ENCODE measurements at places on chromosomes 3 and 15.

DNA sequence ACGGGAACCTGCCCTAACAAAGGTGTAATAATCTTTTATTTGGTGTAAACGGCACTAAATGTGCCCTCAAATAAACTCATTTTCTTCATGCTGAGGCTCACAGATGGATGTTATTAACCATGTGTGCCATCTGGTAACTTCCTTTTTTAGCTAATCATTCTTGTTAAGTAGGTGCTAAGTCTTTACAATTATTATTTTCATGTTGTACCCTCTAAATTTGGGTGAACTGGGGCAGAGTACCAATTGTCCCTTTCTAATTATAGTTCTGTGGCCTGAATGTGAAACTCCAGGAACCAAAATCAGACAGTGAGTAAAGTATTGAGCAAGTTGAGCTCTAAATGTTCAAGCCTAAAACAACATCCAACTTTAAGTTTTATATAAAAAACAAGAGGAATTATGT is 220.7 kb upstream of the CADM2 start:
- DNase-seq, result no peak

DNA sequence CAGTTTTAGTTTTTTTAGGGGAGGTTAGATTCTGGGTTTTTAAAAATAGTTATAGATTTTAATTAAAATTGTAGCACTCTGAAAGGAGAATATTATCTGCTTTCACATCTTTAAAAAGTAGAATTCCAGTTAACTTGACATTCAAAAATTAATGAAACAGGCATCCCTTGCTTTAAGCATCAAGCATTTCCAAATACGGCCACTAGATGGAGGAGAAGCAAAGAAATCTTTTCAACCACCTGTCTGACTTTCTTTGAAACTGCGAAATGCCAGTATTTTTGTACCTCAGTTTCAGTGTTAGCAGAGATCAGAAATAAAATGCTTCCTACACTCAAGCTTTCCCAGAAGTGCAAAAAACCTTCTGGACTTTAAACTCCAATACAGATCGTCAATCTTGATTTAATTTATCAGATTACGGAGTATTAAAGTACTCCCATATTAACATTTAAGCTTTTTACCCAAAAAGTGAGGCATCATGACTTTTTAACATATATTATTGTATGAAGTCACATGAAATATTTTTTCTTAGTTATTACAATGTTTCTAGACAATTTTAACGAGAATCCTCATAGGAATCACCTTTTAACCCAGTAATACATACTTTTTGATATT is 153.3 kb downstream of the P3H2 start:
- DNase-seq, result no peak

- no peak for DNase-seq
Measured at GRCh38 chr3:23402728-23403492, 199.8 kb downstream of the UBE2E2 start.

DNA sequence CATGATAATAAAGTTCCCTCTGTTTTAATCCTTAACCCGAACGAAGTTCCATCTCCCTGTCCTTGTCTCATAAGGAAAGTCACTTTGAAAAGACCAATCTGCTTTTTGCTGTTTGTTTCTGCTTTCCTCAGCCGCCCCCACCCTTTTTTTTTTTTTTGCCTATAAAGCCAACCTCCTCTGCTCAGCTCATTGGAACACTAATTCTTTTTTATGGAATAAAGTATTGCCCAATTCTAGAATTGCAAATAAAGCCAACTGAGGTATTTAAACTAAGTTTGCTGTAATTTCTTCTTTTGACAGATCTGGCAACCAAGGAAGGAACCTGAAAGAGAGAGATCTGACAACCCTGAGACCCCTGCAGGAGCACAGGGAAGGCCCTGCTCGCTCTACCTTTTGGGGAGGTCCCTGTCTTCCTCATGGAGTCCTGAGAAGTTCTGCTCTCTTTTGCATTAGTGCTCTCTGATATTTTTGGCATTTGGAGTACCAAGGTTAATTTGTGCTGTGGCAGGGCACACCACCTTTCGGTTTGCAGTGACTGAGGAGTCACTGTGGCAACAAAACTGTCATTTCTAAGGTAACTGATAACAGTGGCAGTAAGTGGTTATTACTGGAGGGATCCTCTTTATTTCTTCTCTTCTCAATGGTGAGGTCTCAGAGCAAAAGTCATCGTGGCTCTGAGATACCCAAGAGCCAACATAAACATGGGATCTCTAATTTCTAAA is 35.2 kb upstream of the TRPM1 start:
- DNase-seq, result no peak

- no peak for DNase-seq
Measured at GRCh38 chr15:43316016-43316970, 14.1 kb downstream of the LCMT2 start.

- no peak for DNase-seq
Measured at GRCh38 chr15:41778521-41778920, 4.2 kb downstream of the MAPKBP1 start.

DNA sequence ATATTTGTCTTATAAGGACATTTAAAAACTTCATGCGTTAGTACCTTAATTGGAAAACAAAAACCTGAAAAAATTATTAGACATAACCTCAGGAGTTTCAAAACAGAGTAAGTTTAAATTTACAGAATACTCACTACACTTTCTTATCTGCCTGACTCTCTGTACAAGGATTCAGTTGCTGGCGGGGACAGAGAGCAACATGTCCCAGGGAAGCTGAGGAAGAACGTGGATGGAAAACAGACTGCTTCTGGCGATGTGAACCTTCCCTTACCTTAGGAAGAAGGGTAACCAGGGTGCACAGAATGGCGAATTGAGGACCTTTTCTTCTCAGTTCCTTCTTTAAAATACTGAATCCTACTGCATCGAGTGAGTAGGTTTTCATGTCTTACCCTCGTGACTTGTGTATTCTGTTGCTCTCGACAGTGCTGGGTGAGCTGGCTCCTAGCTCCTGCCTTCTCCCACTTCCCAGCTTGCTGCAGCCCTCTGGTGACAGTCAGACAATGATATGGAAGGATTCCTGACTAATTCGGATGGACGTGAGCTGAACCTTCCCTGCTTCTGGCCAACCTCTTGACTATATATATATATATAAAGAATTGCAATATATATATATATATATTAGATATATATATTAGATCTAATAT is 178.2 kb downstream of the PDZRN3 start:
- DNase-seq, result no peak

GRCh38 chr3:146650691-146651442 is 45.7 kb upstream of the PLSCR5 start:
- DNase-seq, result no peak

DNA sequence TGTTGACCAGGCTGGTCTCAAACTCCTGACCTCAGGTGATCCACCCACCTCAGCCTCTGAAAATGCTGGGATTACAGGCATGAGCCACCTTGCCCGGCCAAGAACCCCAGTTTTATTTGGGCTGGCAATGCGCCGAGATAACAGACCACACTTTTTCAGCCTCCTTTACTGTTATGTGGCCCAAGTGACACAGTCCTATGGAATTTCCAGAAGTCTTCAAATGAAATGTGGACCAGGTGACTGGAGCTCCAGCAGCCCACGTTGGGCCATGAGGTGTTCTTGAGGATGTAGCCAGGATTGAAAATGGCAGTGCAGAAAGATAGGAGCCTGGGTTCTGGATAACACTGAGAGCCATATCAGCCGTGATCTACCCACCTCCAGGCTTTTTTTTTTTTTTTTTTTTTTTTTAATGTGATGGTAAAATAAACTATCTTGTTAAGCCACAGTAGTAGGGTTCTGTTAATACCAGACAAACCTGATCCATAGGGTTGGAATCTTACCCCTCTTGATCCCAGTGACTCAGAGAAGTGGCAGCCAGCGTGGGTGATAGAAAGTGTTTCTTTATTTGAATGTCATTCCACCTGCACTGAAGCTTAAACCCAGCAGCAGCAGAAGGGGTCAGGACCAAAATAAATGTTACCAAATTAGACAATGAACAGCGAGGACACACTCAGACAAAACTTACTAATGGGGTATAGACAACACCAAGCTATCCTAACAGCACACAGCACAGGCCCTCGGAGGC is 55.6 kb downstream of the LHFPL4 start:
- DNase-seq, result no peak

GRCh38 chr3:113531826-113532697 is at the start of gene SIDT1:
Gene SIDT1, plus strand, starts transcription at chr3:113532555. Its CDS starts 467 bp downstream, at chr3:113533022.
- DNase-seq, result peak; percentile 62

DNA sequence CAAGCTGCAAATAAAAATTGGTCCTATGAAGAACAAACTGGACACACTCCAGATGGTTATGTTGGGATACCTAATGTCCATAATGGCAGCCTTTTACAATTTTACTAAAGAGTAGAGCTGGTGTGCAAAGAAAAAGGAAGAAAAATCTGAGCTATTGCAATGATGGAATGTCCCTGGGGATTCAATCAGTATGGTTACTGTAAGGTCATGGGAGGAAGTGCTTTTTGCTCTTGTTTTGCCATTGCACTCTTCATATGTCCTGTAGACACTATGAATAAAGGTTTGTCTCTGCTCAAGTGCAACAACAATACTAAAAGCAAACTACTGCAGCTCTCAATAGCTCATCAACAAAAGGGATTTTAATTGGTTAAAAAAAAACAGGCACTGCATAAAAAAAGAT is 5.4 kb downstream of the PFN2 start:
- no peak for DNase-seq

GRCh38 chr15:78077871-78078210 is 330 bp upstream of the TBC1D2B start:
- no peak for DNase-seq

GRCh38 chr3:172276103-172276502 is 172.2 kb downstream of the GHSR start:
- no peak for DNase-seq

DNA sequence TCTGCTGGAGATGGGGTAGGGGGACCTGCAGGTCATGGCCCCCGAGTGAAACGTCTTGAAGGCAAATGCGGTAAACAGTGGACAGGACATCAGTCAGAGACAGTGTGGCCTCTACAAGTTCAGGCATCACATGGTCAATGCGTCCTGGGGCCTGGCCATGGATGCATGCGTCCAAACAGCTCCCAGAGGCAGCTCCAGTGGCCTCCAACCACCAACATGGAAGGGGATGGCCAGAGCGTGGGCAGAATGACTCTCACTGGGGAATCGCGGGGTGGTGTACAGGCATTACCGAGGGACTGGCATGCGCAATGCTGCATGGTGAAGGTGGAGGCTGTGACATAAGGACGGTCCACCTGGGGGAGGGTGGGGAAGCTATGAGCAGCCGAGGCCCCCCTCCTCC is 35.6 kb upstream of the IQSEC1 start:
- DNase-seq, result no peak

DNA sequence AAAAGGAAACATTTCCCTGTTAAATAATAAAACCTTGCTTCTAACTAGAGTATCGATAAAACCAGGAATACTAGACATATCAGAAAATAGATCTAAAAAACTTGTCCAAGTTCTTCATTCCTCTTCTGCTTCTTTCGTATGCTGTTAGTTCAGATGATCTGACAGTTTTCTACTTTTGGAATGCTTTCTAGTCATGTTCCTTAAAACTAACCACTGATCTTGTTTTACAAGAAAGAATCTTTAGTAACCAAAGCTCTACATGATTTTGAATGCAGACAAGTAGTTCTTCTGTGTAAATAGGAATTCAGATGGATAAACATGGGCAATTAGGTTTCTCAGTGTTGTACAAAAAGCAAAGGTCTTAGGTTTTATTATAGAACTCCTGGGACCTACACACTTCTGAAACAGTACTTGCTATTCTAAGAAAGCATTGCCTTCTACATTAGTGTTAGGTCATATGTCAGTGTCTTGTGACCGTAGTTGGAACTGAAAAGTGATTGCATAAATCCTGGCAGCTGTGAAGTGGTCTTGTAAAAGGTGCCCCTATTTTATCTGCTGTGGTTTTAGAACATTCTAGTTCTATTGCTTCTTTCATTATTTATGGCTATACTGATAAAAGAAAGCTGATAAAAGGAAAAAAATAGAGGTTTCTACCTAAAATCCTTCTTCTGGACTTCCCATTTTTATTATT is 40.7 kb downstream of the SNRK start:
- DNase-seq, result no peak

DNA sequence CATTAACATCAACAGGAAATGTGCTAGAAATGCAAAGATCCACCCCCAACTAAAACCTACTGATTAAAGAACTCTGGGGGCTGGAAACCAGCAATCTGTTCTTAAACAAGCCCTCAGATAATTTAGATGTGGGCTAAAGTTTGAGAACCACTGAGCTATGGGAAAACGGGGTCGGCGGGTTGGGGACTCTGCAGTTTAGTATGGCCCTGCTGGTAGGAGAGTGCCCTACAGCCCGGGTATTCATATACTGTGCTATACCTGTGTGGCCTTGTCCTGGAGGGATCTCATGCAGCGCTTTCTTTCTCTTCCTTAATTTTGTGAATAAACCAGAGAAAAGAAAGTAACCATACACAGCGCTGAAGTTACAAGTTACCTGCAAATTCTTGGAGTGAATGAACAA is 189.7 kb upstream of the GBE1 start:
- DNase-seq, result no peak

- no peak for DNase-seq
Measured at GRCh38 chr15:32675466-32675865, 34.0 kb downstream of the SCG5 start.

GRCh38 chr3:40913641-40914040 is 285.7 kb upstream of the CTNNB1 start:
- no peak for DNase-seq

GRCh38 chr3:128241741-128242140 is 88.5 kb downstream of the EEFSEC start:
- DNase-seq, result no peak

DNA sequence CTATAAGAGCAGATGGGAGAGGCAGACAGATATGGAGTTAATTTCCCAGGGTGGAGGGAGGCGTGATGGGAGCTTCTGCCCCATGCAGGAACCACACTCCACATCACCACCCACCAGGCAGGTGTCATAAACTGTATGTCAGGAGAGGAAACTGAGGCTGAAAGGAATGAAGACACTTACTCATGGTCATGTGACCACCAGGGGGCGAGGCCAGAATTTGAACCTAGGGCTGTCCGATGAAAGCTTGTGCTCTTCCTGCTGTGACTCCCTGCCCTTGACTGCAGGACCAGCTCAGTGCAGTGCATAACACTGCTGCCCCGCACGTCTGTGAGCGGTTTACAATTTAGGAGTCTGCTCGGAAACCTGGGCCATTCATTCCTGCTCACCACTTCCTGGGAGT is 28.8 kb downstream of the NUP210 start:
- no peak for DNase-seq

DNA sequence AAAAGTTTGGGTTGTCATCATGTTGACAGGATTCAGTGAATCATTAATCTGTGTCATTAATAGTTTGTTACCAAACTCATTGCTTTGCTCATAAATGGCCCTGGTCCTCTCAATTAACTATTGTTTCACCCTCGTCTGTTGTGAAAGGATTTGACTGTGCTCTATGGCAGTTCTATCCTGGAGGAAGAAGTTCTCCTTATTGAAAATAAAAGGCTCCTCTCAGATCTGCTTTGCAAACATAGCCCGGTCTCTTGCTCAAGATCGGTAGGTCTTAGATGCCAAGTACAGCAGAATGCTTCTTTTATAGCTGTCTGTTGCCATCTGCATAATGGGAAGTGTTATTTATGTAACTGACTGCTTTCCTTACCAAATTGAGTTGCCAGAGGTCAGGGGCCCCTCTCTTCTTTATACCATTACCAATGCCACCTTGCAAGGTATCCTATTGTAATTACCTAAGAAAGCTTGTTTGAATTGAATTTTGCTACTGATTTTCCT is 146.5 kb downstream of the EBLN2 start:
- no peak for DNase-seq
